ENCODE measurements at places on chromosomes 12 and 14.

DNA sequence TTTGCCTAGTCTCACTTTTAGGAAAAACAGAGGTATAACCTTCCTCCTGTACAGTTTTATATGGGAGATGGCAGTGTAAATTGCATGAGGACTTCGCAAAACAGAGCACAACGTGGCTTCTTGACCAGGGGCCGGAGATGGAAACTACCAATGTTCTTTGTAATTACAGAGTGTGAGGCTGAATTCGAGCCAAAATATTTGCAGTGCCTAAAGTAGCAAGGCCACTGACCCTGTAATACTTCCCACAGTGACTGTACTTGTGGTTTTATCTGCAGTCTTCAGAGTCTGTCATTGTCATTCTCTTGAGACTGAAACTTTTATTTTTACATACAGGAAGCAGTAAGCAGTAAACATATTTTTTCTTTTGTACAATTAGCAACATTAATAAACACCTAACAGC is 98.9 kb downstream of the RERG start:
- no peak for DNase-seq

- DNase-seq: no peak
Measured at GRCh38 chr12:80681287-80681686, 26.1 kb upstream of the MYF6 start.

GRCh38 chr14:30290001-30290400 is 269.0 kb upstream of the G2E3 start:
- DNase-seq: no peak

DNA sequence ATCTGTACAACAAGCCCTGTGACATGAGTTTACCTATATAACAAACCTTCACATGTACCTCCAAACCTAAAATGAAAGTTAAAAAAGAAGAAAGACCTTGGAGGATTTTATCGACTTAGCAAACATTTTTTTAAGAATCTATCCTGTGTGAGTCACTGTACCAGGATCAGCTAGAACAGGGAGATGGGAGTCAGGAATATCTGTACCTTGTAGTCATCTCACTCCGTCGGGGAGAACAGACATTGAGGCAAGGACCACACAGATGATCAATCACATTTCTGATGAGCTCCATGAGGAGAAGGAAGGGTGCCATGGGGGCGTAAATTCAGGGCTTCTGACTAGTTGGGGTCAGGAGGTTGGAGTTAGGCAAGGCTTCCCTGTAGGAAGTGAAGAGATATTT is 310.6 kb downstream of the VRK1 start:
- no peak for DNase-seq

GRCh38 chr12:127245009-127245408 is 1022.0 kb upstream of the TMEM132C start:
- DNase-seq: no peak

- DNase-seq: no peak
Measured at GRCh38 chr14:103745424-103745823, 29.8 kb downstream of the ZFYVE21 start.

GRCh38 chr12:109912855-109913321 is 12.8 kb downstream of the TCHP start:
- DNase-seq: no peak

DNA sequence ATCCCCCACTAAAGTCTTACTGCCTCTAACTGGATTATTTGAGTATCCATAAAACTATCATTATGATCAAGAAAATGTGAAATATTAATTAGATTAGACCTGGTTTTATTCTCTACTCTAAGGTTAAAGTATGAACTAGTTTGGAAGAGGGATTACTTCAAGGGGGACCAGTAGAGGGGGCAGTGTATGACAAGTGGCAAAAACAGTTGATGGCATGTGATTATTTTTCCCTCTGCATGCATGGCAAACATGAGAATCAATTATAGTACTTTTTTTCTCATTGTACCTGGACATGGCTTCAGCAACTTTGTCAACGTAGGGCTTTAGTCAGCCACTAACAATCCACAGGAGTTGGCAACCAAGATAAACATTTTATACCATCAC is 145.0 kb upstream of the SLC38A2 start:
- no peak for DNase-seq

DNA sequence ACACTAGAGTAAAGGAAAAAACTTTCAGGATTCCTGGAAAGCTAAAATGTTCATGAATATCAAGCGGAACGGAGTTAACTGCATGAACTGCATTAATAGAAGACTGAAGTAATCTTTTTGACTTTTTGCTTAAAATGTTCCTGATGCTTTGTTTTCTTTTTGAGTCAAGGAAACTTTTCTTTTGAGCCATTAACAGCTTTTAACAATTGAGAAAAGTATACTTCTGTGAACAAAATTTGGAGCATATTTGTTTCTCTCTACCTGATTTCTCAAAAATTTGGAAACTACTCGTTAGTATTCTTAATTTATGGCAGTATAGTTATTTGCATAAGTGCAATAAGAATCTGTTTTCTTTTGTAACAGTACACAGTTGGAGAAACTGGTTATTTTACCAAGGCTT is 78.5 kb downstream of the CALM1 start:
- DNase-seq: no peak

- DNase-seq: no peak
Measured at GRCh38 chr12:54448344-54448743, 25.1 kb downstream of the GTSF1 start.

DNA sequence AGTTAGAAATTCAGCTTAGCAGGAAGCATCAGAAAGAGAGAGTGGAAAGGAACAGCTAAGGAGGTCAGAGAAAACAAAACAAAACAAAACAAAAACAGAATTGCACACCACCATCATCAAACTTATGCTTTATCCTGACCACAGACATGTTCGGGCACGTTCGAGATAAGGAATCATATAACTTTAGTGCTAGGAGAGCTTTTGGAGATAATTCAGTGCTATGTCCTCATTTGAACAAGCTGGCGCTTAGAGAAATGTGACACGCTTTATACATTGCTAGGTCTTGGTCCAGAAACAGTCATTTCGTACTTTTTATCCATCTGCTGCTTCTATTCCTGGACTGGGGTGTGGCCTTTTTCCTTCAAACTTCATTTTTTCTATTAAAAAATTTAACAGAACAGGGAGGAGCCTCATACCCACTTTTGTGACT is 213.1 kb downstream of the PTPRO start:
- DNase-seq: no peak

GRCh38 chr14:34359420-34360117 is 102.5 kb downstream of the SPTSSA start:
- no peak for DNase-seq

GRCh38 chr12:100442403-100442802 is 31.3 kb upstream of the NR1H4 start:
- DNase-seq: no peak

DNA sequence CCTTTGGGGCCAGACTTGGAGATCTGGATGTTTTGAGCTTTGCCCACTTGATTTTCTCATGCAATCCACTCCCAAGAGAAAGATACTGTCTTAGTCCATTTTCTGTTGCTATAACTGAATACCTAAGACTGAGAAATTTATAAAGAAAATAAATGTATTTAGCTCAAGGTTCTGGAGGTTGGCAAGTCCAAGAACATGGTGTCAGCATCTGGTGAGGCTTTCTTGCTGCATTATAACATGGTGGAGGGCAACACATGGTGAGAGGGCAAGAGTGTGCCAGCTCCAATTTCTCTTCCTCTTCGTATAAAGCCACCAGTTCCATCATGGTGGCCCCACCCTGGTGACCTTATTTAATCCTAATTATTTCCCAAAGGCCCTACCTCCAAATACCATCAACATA is 39.6 kb upstream of the NFKBIA start:
- no peak for DNase-seq

- DNase-seq: no peak
Measured at GRCh38 chr12:51746416-51746815, 102.1 kb downstream of the FIGNL2 start.

- DNase-seq: no peak
Measured at GRCh38 chr12:22683131-22683530, 58.2 kb downstream of the ETNK1 start.

DNA sequence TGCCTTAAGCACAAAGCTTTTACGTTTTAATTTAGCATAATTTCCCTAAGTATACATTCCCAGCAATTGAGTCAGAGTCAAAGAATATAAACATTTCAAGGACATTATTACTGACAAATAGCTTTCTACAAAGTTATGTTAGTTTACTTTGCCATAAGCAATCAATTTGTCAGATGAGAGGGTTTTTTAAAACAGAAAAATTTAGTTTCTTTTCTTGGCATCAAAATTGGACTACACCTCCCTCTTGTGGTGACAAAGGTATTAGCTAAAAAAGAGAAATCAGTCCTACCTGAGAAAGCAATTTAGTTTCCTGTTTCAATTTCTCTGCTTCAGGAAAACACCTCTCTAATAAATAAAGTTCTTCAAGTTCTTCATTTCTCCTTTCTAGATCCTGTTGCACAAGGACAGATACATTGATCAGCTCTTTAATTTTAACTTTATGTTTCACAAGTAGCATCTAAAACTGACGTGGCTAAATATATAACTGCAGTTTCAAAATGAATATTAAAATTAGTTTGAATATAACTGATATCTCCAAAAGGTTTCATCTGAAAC is 39.9 kb downstream of the DNAI7 start:
- peak; percentile 21 for DNase-seq

DNA sequence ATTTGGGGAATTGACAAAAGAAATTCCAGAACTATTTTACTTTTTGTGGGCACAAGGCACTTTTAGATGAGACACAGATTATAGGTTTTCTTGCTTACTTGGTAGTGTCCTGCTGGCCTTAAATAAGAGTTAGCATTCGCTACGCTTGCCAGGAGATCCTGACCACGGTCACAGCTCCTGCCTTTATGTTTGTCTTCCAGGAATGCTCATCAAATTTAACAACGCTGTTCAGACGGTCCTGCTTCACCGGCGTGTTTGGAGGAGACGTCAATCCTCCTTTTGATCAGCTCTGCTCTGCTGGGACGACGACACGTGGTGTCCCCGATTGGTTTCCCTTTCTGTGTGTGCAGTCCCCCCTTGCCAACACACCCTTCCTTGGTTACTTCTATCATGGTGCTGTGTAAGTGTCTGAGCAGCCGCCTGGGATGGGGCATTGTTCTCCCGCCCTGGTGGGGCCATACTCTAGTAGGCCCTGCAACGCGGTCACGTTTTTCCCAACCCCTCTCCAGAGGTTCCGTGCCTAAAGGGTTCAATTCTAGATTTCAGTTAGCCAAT is 15.8 kb downstream of the TCTN2 start:
- no peak for DNase-seq

DNA sequence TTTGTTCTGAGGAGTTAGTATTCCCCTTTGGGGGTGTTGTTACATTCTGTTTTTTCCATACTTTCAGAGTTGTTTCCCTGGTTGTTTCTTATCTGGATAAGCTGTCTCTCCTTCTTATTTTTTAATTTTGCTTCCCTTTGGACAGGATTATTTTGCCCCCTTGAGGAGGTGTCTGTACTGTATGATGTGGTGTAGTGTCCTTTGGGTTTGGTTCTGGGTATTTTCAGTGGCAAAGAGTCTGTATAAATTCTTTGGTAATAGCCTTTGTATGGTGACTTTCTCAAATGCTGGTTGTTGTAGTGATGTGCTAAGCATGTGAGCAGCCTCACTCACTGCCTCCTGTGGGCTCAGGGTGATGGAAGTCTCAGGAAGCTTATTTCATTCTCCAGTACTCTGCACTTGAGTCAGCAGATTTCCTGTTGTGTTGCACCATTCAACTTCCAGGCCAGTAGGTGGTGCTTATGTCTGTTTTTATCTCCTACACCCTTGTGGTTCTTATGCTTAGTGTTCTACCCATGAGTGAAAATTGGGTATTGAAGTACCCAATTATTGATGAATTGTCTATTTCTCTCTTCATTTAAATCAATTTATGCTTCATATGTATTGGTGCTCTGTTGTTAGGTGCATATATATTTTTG is 103.3 kb upstream of the PMCH start:
- DNase-seq: no peak

DNA sequence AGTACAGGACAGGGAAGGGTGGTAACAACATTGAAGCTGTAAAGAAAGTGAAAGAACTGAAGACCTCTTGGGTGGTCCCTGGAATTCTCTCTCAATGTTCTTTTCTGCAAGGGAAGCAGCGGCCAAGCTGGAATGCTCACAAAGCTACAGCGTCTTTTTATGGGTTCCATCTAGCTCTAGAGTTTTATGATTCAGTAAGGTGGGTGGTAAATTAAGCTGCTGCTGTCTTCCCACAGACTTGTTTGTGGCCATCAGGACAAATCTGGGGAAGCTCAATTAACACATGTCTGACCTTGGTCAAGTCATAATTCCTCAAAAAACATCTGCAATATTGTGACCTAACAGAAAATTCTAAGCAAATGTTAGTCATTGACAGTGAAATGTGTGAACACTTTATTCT is 139.1 kb downstream of the MED13L start:
- DNase-seq: no peak

GRCh38 chr12:100447381-100447780 is 26.3 kb upstream of the NR1H4 start:
- DNase-seq: no peak

DNA sequence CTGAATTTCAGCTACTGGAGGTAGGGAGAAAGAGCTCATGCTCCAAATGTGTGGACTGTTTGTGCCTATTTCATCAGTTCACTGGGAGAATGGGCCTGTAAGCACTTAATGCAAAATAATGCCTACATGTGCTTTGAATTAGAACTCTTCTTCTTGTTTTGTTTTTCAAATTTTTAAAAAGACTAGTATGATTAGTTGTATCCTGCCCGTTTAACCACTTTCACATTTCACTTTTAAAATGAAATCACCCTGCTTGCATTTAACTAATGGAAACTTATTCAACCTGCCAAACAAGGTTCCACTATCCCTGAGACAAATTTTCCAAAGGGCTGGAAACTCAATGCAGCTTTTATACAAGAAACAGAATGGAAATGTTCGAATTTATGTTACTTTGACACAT is 79.7 kb downstream of the SAMD4A start:
- no peak for DNase-seq

DNA sequence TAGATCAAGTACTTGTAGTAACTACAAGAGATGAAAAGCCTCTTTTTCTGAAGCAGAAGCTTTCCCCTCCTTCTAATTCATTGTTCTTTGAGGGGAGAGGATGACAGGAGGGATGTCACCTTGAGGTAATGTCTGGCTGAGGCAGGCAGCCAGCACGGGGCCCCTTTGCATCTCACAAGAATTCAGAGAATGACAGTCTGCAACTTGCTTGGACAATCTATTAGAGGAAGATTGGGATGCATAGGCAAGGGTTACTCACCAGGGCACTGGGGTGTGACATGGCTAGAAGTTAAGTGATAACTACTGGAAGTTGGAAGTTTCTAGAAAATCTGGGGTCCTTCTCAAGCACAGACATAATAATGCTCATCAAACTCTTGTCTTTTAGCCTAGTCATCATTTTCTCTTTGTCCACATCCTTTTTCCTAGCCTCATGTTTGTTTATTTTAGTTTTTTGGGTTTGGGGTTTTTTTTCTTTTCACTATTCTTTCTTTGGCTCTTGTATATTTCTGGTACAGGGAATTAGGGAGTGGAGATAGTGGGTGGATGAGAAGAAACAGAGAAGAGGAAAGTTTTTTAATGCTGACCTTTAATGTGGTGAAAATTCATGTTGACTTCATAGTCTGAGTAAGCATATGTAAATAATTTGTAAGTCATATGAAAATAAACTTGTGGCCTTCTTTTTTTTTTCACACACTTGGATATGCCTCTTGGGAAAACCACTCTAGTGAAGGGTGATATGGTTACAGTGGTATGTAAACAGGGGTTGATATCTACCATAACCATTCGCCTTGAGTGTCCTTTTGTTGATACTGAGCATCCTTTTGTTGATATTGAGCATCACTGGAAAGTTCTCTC is 55.1 kb downstream of the TTLL5 start:
- DNase-seq: no peak

Measured in NCI-H345 (cell line).